GDM1 (cell line): ENCODE measurements at places on chromosomes 7 and 10.

DNA sequence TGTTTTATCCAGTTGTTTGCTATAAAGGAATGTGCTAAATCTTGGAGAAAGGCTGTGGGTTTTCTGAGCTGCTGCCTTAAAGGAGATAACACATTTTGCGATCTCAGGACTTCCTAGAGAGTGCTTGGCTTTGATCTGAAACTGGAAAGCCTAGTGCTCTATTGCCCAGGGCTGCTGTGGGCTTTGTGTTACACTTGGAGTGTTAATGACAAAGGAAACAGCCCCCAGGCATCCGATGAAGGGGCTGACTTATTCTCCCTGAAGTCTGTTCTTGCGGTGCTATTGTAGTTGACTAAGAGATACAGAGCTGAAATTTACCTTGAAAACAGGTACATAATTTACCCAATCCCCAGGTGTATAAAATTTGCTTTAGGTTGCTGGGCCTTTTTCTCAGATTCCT, 74.5 kb downstream of the SND1 start:
- DNase-seq: no peak

- no peak for DNase-seq
Measured at GRCh38 chr7:69953136-69954067, 355.1 kb downstream of the AUTS2 start.

DNA sequence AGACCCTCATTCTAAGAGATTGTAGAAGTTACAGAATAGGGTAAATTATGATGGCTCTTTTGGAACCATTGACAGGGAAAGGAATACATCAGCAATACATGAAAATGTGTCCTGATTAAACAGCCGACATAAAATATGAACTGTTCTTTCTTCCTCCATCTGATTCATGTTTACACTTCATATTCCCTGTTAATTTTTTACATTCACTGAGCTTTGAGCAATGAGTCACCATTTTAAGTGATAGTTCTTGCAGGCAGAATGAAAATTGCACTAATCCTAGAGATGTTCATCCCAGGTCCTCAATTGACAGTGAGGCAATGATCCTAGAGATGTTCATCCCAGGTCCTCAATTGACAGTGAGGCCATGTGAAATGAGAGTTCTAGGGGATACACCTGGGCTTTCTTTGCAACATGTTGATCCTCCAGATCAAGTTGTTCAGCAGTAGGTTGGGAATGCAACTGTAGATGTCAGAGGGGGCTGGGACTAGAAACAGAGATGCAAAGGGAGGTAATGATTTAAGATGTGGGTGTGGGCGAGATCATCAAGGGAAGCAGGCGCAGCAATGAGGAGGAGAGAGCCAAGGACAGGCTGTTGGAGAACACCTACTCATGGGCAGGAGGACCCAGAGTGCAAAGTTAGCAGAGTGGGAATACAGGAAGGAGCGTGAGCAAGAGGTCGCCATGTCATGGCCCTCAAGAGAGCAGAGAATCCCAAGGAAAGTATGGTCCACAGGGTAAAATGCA, 138.7 kb downstream of the ZNF365 start:
- no peak for DNase-seq

GRCh38 chr10:116985611-116986010, 19.4 kb downstream of the SHTN1 start:
- no peak for DNase-seq

DNA sequence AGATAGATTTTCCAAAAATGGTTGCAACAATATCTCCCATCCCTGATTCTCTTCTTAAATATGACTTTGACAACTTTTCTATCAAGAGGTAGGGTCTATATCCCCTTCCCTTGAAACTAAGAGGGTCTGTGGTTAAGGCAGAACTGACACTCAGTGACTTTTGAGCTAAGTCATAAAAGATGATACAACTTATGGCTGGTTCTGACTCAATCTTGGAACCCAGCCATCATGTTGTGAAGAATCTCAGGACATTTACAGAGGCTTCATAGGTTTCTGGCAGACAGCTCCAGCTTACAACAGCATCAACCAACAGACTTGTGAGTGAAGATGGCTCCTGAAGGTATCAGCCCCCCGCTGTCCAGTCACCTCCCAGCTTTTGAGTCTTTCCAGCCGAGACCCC, 203.5 kb downstream of the RNLS start:
- DNase-seq: no peak
